Upper lobe of right lung (tissue), 1 donor: ENCODE measurements at places on chromosomes 1 and 21.

DNA sequence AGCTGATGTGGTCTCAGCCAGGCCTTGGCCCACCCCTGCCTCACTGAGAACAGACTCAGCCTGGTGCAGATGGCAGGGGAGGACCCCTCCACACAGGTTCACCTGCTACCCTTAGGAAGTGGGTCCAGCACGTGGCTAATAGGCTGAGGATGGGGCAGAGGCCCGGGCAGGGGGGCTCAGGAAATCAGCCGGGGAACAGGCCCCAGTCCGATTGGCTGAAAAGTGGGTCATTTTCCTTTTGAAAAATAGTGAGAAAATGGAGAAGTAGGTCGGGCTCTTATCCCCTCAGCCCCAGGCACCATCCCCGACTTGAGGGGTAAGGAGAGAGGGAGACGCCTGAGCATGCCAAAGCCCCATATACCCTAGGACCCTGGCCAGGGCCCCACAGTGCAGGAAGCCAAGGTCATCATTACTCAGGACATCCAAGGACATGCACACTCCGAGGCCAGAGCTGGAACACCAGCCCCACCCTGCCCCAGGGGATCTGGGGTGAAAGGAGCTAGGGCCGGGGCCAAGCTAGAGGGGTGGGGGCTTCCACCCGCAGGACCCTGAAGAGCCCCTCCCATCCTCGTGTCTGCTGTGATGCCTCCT is 11.0 kb downstream of the DLGAP3 start:
- no peak for DNase-seq

GRCh38 chr1:226863446-226863845 is 7.0 kb upstream of the PSEN2 start:
- DNase-seq = no peak

GRCh38 chr1:100882698-100883097 is 11.9 kb downstream of the EXTL2 start:
- no peak for DNase-seq

GRCh38 chr21:32192291-32193097 is 86.4 kb downstream of the MIS18A start:
- DNase-seq = no peak

DNA sequence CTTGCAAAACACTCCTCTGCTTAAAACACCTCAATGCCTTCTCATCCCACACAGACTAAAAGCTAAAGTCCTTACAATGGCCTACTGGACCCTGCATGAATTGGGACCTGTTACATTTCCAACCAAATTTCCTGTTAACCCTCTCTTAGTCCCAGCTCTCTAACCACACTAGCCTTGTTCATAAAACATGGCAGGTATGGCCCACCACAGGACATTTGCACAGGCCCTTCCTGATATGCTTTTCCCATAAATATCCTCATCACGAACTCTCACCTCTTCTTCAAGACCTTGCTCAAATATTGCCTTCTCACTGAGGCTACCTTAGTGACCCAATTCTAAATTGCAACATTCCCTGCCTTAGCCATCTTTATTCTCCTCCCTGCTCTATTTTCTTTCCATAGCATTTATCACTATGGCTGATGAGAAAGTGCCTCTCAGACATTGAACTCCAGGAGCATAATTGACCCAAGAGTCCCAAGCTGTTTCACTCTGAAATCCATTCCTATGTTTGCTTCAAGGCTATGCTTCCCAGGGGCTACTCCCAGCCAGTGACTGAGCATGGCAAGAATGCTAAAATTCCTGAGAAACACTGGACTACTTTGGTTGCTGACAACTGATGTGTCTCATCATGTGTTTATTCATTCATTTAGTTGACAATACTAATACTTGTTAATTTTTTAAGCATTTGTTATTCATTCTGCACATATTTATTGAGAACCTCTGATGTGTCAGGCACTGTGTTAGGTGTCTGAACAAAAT is 2.7 kb upstream of the PALMD start:
- no peak for DNase-seq

- no peak for DNase-seq
These were observed 27.7 kb downstream of the VANGL2 start for GRCh38 chr1:160428053-160428452.

DNA sequence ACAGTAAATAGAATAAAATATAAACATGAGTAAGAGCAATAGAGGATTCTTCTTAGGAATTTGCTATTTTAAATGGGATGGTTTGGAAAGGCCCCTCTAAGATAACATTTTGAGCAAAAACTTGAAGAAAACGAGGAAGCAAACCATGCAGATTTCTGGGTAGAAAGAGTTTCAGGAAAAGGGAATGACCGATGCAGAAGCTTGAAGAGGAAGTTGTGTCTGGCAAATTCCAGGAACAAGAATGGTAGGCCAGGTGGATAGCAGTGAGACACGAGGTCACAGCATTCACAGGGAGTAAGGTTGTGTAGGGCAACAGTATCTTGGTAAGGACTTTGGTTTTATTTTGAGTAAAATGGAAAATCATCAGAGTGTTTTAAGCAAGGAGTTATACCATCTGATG is 108.9 kb downstream of the PEX14 start:
- DNase-seq = no peak

DNA sequence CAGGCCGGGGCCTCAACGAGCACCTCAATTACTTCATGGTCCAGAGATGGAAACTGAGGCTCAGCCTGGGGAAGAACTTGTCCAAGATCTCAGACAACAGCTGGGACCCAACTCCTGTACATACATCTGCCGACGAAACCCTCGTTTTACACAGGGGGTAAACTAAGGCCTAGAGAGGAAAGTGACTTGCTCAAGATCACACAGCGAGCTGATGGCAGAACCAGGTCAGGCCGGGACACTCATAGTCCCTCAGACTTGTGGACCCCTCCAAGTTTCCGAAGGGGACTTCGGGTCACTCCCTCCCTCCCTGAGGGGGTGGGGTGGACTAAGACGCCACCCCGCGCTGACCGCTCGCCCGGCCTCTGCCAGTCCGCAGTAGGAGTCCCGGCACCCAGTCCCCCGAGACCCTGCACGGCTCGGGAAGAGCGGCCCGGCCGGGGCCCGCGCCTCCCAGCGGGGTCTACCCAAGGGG is 430 bp downstream of the WASF2 start:
- no peak for DNase-seq

GRCh38 chr1:30323352-30323751 is 400.0 kb downstream of the MATN1 start:
- DNase-seq = no peak

DNA sequence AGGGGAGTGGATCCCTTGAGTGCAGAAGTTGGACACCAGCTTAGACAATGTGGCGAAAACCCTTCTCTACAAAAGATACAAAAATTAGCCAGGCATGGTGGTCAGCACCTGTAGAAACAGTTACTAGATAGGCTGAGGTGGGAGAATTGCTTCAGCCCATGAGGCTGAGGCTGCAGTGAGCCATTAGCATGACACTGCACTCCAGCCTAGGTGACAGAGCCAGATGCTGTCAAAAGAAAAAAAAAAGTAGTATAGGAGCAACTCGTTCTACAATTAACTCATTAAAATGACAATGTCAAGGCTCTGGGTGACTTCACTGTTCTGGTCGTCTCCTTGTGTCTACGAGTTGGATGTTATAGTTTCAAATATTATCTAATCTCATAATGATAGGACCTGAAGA is 370.6 kb upstream of the NCAM2 start:
- DNase-seq = no peak

DNA sequence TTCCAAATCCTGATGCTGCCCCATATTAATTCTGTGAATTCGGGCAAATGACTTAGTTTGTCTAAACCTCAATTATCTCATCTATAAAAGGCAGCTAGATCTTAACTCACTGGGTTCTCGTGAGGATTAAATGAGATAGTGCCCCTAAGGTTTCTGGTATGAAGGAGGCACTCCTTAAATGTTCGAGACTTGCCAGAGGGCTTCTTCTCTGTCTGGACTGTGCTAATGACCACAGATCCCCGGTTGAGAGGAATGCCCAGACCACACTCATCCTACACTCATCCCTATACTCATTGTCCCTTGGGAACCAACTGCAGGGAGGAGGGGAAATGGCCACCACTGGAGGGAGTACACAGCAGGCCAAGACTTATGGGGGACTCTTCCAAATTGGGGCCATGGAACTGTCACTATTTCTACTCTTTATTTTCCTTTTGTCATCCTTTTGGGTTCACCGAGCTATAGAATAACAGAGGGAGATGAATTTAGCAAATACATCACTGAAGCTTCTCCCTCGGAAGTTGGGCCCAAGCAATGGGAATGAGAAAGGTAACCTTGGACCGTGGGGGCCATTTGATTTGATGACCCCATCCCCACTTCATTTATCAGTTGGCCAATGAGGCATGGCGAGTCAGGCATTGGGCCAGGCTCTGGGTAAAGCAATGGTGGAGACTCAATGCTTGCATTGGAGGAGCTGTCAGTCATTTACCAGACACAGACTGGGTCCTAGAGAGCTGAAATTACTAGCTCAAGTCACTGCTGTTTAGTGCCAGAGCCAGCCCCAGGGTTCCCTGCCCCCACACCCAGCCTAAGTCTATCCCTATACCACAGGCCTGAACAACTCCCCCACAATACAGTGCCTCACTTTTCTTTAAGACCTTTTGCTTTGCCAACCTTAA is 5.1 kb downstream of the ATF3 start:
- DNase-seq = no peak

- no peak for DNase-seq
These were observed 19.7 kb downstream of the TP53BP2 start for GRCh38 chr1:223825767-223826748.

- no peak for DNase-seq
These were observed 34.2 kb downstream of the HIVEP3 start for GRCh38 chr1:41884256-41885230.

DNA sequence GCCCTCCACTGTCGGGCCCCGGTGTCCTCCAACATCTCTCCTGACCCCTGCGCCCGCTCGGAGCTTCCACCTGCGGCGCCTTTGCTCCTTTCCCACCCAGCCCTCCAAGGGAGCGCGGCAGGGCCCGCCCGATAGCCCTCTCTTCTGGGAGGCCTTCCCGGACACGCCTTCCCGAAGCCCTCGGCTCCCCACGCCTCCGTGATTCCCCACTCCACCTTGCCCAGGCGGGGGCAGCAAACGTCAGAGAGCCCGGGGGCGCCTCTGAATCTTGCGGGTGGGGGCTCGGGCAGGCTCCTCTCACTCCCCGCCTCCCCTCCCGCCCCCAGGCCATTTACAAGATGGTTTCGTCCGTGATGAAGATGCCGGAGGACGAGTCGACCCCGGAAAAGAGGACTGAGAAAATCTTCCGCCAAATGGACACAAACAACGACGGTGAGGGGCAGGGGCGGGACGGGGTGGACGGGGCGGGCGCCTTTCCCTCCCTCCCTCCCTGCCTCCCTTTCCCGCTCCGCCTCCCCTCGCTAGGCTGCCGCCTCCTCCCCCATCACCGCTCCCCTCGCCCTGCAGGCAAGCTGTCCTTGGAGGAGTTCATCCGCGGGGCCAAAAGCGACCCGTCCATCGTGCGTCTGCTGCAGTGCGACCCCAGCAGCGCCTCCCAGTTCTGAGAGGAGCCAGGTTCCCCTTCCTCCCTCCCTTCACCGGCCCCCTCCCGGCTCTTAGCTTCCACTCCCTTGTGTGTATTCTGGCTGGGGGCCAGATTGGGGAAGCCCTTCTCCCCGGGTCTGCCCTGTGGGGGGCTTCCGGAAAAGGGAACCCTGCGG is 7.1 kb downstream of the HPCA start:
- peak; percentile 72 for DNase-seq

DNA sequence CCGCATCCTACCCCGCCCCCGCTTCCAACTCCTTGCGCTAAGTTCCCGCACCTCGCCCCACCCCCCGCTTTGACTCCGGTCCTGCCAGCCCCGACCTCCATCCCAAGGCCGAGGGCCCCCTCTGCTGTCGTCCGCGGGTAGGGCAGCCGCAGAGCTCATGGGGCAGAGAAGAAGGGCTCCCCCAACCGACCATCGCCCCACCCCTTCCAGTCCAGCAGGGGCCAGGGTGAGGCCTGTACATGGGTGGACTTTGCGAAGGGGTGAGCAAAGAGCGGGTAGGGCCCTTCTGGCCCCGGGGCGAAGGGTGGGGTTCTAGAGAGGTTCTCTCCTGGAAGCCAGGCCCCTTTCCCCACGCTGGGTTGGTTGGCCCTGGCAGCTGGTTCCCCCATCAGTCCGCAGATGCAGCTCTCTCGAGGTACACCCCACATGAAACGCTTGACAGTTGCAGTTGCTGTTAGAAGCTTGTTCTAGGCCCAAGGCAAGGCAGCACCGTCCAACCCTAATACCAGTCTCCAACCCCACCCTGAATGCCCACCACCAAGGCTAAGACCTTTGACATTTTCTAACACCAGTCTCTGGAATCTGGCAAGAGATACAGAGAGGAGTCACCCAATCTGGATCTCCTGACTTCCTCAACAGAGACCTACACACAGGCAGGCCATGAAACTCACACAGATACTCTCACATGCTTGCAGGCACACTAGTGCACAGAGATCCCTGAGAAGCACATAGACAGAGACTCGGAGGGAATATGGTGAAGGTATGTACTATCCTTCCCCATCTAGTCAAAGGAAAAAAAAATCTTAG is 25.3 kb upstream of the ADGRB2 start:
- DNase-seq = peak; percentile 97

DNA sequence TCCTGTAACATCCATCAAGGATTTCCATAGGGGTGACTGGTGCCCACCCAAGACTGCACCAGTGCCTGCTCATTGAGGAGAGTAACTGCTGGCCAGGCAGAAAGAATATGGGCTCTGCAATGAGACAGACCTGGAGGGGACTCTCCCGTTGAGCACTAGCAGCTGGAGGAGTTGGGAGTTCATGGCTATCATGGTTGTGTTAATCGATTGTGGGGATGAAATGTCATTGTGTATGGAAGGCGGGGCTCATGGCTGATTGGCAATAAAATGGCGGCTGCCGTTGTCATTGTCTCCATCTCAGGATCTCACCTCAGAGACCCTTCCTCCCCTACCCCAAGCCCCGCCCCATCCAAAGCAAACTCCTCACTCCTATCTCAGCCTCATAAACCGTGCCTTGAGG is 3.9 kb downstream of the TMEM125 start:
- no peak for DNase-seq

DNA sequence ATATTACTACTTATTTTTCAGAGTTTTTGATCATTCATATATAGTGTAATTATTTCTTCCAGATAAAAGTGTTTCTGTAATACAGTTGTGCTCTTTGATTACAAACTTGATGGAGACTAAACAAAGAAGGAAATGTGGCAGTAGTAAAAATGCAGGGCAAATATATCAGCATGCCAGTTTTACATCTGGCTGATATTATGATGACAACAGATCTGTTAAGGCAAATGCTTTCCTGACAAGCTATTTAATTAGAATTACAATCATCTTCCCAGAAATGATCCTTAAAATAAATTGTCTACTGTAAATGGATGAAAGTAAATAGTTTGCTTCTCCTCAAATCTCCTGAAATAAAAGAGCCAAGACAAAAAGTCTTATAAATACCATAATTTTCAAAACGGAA is 1659.8 kb downstream of the BRINP3 start:
- no peak for DNase-seq
